Activated CD4-positive, alpha-beta T cell treated with anti-CD3 and anti-CD28 coated beads, Interleukin-2, amount 10 ng/mL, durations not matched to agents 24 days and 14 days (primary cell): ENCODE measurements at places on chromosomes 12 and 14.

DNA sequence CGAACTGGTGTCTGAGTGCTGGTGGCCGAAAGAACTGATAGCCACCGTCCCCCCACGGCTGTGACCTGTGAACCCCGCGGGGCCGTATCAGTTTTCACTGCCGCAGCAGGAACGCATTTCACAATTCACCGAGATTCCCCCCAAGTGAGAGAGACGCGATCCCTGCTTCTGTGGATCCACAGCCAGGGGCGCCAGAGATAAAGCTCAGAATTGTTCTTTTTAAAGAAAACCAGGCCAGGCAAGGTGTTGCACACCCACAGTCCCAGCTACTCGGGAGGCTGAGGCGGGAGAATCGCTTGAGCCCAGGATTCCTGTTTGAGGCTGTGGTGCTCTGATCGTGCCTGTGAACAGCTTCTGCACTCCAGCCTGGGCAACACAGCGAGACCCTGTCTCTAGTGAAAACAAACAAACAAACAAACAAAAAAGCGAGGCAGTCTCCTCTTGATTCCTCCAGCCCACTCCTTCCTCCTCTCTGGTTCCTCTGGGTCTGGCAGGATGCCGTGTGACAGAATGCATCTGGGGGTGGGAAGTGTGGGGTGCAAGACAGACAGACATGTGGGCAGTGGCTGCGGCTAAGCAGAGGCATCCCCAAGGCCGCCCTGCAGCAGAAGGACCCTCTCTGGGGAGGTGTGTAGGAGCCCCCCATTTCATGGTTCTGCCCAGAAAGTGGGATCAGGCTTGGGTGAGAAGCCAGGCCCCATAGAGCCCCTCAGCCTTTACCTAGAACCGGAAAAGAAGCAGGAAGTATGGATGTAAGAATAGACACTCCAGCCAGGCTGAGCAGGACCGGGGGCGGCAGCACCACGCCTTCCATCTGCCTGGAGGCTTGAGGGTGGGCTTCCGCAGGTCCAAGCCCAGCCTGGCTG is 39.2 kb upstream of the PPP1R13B start:
- no peak for DNase-seq

DNA sequence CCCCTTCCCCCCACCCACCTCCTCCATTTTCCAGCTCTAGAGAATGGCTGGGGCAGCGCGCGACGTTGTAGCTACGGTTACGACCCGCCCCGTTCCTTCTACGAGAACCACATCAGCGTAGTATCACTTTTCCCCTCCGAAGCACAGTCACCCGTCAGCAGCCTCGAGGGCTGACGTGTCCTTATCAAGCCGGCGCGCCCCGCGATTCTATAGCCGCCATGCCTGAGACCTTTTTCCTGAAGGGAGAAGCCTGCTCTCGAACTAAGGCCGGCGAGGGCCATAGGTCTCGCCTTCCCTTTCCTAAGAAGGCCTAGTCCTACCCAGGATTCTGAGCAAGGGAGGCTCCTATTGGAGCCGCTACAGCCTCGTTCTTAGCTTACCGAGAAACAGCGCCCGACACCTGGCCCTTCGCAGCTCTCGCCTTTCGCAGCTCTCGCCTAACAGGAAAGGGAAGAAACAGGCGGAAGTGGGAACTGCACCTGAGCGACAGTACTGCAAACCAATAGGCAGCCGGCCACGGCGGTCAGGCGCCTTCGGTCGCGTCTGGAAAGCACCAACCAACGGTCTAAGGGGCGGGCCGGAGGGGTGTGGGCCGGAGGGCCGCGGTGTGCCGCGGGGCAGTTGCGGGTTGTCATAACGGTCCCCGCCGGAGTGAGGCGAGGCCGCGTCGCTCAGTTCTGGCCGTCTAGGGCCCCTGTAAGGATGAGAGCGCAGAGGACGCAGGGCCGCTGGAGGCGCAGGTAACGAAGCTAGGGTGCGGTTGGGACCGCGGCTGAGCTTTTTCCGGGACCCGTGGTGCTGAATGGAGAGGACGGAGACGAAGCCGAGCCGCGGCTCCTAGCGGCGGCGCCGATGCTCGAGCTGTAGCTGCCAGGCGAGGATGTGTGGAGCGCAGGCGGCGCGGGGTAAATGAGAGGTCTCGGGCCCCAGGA is at the start of the genes MGAT2 and RPL36AL:
TSS of gene MGAT2 (plus strand) at position 618 of the 932 bp plus-strand sequence. CDS start 470 bp downstream, outside the sequence.
TSS of gene RPL36AL (minus strand) at position 445 of the 932 bp plus-strand sequence. CDS start 1,522 bp downstream, outside the sequence.
- DNase-seq, result peak; percentile 99

GRCh38 chr14:52918486-52918885 is 32.4 kb downstream of the FERMT2 start:
- DNase-seq, result peak; percentile 79

GRCh38 chr12:98154850-98155249 is 360.5 kb upstream of the TMPO start:
- no peak for DNase-seq

DNA sequence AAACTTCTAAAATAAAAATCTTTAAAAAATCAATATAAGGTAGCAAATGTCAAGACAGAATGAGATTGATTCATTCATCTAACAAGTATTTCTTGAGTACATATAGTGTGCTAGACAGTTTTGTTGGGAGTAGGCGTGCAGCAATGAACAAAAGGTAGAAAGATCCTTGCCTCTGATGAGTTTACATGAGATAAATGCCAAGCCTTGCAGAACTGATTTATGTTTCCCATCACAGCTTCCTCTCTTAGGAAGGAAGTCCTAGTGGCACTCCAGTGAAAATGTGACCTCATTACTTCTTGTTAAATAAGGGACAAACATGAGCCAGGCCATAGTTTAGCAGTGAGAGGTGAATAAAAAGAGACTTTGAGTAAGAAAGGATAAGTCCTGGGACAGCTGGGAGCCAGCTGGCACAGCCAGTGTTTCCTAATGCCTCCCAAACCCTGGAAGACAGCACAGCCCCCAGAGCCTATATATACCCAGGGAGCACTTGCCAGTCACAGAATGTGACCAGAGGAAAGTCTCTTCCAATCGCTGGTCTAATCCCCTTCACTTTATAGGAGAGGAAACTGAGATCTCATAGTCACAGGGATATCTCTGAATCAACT is 4.7 kb upstream of the COCH start:
- DNase-seq, result no peak

DNA sequence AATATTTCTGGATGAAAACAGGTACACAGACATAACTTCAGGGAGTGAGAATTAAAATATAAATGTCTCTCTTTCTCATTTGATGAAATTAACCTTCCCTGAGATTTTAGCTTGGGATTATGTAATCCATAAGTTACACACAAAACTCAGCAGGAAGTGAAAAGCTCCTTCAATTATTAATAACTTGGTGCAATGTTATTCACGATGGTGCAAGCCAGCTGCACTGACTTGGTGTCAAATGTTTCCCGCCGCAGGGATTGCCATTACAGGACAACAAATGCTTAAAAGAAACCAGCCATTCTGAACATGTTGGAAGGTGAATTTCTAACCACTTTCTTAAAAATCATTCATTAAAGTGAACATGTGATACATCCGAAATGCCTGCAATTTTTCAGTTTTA is 250.4 kb downstream of the FOXN3 start:
- DNase-seq, result no peak

DNA sequence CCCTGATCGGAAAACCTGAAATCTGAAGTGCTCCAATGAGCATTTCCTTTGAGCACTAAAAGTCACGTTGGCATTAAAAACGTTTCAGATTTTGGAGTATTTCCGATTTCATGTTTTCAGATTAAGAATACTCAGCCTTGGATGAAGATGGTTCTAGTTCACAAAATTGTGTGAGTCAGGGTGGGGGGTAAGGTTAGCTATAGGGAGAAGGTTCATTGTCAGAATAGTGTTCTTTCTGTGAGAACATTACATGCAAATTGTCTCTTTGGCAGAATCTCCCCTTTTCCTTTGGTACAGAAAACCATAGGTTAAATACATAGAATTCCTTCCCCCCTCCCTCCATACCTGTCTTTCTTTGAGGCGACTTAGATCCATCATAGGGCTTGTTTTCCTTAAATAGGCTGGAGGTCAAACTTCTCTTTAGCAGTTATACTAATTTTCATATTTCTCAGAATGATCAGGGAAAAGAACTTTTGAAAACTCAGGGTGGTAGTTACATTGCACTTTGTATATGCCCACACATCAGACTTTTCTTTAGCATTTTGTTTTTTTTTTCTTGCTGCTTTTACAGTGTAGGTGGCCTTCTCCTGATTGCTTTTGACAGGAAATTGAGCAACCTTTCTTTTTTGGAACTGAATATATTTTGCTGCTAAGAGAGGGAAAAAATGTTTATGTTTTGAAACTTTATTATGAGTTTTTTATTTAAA is 503.5 kb downstream of the PCNX1 start:
- DNase-seq, result no peak

GRCh38 chr12:50018968-50019367 is 6.3 kb downstream of the RACGAP1 start:
- DNase-seq, result no peak
